Fibroblast of skin of scalp (primary cell): ENCODE measurements at places on chromosomes 11 and 22.
A peak's percentile ranks its signal among the peaks of the same experiment; 100 is the strongest.

DNA sequence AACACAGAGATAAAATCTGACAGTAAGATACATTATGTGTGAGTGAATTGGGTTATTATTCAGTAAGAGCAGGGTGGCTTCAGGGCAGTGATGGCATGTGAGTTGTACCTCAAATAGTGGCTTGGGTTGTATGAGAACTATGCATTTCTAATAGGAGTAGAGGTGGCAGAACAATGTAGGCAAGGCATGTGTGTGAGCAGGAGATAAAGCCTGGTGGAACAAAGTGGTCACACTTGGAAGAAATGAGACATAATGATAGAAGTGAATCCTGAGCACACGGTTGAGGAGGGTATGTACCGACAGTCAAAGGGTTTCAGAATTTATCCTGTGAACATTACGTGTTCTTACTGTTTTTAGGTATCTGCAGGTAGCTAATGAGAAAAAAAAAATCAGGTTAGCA is 159.3 kb downstream of the CASP12 start:
- no peak for DNase-seq

DNA sequence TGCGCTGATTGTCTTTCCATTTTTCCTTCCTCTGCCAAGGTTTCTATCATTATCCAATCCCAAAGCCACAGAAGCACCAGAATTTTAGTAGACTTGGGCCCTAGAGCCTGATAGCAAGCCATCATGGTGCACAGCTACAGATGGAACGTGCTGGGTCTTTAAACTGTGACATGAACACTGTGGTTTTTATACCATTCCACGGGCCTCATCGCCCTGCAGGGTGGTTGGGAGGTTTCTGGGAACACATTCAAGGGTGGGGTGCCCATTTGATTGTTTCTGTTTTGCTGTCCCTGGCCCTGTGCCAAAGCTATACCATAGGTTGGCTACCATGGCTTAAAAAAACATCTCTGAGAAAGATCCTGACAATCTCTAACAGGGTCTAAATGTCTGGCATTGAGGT is 151.9 kb downstream of the CACNA1I start:
- no peak for DNase-seq

- DNase-seq = peak; percentile 78
Measured at GRCh38 chr11:129895126-129896041, at the start of gene NFRKB. Gene NFRKB (minus strand): TSS chr11:129895578. CDS start chr11:129892849, 2,729 bp downstream.

- no peak for DNase-seq
Measured at GRCh38 chr11:121576531-121576930, 123.8 kb upstream of the SORL1-AS1 start.

GRCh38 chr22:38842512-38843200 is 1.2 kb downstream of the NPTXR start:
- DNase-seq = no peak

- peak; percentile 58 for DNase-seq
Measured at GRCh38 chr11:80155412-80156017, 714.7 kb upstream of the TENM4 start.

DNA sequence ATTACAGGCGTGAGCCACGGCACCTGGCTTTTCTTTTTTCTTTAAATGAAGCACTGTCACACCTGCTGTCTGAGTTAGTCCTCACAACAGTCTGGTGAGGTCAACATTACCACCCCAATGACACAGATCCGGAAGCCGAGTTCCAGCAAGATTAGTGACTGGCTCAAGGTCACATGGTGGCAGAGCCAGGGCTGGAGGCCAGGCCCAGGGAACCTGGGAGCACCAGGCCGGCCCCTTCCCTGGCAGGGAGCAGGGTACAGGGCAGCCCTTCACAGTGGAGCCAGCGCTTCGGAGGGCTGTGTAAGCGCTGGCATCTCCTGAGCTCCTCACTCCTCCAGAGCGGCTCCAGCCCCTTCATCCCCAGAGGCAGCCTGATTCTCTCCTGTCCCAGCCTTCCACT is 118.7 kb downstream of the ST3GAL4 start:
- DNase-seq = no peak

- DNase-seq = no peak
Measured at GRCh38 chr11:45024846-45025588, 74.3 kb upstream of the TP53I11 start.

DNA sequence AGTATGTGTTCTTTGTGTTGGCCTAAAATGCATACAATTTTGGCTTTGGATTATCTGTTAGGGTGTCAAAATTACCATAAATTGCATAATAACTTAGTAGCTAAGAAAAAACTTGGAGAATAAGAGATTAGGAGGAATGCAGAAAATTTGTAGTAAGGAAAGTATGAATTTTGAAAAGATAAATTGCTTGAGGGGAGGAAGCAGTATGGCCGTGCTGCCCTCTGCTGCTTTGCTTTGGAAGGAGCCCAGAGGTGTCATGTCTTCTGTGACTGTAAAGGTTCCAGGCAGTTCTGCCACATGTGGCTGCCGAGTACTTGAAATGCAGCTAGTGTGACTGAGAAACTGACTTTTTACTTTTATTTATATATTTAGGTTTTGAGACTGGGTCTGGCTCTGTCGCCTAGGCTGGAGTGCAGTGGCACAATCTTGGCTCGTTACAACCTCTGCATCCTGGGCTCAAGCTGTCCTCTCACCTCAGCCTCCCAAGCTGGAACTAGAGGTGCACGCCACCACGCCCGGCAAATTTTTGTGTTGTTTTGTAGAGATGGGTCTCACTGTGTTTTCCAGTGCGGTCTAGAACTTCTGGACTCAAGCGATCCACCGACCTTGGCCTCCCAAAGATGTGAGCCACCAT is 1.8 kb downstream of the ADSL start:
- DNase-seq = peak; percentile 63

- DNase-seq = no peak
Measured at GRCh38 chr11:3970108-3970507, 114.6 kb downstream of the STIM1 start.

DNA sequence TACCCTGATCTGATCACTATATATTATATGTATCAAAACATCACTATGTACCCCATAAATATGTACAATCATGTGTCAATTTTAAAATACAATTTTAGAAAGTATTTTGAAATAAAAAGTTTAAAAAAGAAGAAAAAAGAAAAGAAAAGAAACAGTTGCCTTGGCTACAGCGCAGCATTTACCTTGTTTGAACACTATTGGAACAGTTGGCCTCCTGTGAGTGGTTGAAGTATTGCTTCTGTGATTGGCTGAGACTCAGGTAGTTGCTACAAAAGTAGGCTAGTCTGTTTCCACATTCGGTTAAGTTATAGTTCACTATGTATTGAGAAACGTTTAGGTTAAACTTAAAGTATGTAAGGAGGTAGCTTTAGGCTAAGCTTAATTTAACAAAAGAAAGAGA is 7.9 kb upstream of the DTX4 start:
- no peak for DNase-seq

DNA sequence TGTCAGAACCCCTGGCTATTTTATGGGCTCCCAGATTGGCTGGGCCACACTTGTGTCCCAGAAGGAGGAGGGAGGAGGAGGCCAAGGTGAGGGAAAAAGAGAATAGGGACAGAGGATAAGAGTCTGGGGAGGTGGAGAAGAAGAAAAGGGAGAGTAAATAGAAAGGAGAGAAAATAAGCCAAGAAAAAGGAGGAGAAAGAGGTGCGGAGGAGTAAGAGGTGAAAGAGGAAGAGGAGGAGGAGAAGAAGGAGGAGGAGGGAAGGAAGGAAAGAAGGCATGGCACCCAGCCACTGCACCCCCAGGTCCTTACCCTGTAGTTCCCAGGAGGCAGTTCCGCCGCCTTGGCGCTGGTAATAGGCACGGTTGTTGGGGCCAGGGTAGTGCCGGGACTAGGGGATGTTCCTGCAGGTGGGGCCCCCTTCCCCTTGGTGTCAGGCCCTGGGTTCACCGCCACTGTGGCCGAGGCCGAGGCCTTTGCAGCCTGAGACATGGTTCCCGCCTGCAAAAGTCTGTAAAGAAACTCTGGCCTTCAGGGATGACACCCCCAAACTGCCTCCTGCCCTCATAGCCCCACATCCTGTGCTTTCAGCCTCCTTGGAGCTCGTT is 1.9 kb downstream of the CRYBB1 start:
- DNase-seq = no peak

DNA sequence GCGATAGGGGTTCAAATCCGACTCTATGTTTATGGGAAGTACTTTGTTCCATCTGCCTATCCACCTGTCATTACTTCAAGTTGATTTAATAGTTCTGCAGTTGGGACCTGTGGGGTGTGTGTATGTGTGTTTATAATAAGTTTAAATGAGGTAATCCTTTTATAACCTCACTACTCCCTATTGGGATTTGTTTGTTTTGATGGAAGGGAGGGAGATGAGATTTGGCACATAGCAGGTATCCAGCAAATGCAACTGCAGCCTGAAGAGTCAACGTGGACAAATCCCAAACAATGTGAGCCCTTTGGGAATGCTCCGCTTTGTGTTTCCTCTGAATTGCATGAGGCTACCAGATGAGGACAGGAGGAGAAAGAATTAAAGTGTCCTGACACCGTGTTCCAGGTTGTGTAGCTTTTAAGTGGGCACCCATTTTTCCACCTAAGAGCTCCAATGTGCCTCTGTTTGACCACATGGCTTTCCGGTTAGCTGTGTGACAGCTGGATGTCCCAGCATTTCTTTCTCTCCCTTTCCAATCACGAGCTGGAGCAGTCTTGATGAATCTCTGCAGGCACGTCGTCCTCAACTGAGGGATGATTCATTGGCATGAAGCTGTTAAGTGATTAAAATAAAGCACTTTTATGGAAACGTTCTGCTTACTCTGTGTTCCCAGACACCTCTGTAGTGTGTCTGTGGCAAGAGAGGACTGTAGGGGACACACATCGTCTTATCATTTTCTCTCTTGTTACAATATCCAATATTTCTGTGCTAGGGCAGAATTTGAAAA is 610.7 kb downstream of the NTM start:
- peak; percentile 49 for DNase-seq

DNA sequence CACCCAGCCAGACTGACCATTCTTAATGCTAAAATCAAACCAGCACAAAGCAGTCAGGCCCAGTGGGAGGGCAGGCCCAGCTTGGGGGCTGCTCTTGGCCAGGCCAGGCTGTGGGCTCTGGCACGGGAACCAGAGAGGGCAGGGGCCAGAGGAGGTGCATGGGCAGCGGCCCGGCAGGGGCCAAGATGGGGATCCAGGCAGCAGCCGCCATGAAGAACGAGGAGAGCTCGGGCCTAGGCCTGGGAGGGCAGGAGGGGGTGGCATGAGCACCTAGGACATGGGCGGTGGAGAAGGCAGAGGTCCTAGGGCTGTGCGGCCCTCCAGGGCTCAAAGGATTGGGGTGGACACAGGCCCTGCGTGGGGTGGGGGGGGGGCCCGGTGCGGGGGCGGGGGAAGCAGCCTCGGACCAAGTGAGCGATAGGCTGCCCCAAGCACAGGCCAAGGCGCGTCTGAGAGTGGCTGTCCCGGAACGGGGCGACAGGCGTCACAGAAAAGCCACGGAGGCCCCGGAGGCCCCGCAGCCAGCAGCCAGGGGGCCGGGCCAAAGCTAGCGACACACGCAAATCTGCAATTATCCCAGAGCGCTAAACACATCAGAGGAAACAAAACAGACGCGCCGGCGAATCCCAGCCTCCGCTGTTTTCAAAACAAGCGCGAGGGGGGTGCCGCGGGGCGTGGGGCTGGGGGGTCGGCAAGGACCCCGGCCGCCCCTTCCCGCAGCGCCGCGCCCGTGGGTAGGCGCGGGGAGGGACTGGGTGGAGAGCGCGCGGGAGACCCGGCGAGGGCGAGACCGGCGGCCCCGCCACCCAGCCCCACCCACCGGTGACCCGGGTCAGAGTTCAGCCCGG is 8.3 kb downstream of the PLXNB2 start:
- no peak for DNase-seq

DNA sequence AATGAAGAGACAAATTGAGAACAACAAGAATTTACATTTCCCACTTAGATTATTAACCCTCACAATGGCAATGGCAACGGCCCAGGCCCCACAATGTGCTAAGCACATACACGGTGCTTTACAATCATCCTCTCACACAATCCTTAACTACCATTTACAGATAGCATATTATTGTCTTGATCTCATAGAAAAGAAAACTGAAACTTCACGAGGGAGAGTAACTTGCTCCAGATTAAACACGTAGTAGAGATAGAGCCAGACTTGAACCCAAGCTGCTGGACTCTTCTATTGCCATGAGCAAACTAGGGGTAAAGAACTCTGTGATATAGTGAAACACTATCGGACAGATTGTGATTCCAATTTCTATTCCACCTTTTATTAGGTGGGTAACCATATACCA is 665.1 kb downstream of the DLG2 start:
- DNase-seq = no peak

DNA sequence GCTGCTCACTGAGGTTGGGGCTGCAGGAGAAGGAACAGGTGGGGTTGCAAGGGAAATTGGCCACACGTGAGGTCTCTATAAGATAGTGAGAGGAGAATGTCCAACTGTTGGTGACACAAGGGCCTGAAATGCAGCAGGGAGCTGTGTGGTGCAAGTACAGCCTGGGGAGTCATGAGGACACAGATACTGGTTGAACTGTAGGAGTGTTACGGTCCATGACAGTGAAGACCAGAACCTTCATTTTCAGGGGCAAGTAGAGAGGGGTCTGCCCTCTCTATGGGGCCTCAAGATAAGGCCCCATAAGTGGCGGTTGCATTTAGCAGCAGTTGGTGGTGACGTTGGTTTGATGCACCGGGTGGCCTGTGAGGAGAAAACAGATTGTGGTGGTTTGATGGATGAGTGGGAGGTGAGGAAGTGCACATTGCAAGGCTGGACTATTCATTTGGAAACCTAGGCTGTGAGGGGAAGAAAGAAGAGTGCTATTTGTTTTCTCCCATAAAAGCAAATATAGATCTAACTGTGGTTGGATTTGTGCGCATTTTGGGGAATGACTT is 39.4 kb downstream of the MICAL2 start:
- DNase-seq = no peak

DNA sequence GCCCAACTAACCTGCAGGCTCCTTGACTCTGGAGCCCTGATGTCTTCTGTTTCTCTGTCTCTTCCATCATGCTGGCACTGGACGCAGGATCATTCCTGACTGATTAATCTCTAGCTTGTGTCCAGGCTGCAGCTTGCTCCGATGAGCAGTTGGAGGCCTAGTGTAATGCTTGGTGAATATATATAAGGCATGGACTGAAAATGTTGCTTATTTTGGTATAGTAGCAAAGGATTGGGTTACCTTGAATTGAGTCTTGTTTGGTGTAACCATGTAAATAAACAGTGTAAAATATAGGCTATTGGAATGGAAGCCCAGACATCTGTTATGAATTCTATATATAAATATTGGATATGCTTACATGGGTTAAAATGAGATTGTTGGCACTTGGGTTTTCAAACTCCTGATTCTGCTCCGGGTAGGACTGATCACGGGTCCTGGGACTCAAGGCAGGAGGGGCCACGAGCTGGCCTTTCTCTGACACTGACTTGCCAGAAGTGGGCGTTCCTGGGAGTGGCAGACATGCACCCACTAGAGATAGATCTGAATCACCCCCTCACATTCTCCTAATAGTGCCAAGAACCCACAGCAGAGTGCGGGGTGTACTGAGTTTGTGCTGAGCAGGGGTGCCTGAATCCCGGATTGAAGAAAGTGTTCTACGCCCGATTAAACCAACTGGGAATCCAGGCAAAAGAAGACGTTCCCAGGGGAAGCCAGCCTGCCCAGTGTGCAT is 25.8 kb downstream of the LRP5 start:
- peak; percentile 56 for DNase-seq
